ENCODE measurements at places on chromosomes 6 and 20.

DNA sequence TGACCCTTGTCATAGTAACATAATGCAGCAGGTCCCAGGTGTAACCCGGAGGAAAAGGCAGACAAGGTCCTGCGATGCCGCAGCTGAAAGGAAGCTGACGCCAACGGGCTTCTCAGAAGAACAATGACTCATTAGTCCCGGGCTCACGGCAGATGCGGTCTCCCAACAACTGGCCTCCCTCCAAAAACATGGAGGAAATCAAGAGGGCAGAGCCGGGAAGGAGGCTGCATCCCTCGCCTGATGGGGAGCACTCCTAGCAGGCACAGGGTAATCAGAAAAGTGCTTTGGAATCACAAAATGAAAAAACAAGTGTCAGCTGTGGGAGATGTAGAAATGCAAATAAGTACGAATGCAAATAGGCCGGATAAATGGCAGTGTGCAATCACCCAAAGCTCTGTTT lies 165.2 kb upstream of the AGPAT4 start:
- no peak for DNase-seq

GRCh38 chr6:144485531-144485930 lies 200.4 kb downstream of the UTRN start:
- no peak for DNase-seq

GRCh38 chr20:35839904-35840303 lies 68.1 kb downstream of the PHF20 start:
- DNase-seq: no peak

DNA sequence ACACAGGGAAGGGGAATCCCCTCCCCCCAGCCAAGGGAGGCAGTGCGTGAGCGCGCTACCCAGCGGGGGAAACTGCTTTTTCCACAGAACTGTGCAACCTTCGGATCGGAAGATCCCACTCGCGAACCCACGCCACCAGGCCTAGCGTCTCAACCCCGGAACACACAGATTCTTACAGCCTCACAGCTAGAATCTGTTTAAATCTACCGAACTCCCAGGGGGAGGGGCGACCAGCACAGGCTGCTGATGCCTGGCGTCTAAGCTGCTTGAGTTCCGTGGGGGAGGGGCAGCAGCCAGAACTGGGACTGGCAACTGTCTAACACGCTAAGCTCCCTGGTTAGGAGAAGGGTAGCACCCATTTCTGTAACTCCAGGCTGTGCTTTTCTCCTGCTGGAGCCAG lies 217.3 kb upstream of the TENT5A start:
- DNase-seq: no peak

- no peak for DNase-seq
Measured at GRCh38 chr20:24917797-24918578, 31.1 kb upstream of the CST7 start.

DNA sequence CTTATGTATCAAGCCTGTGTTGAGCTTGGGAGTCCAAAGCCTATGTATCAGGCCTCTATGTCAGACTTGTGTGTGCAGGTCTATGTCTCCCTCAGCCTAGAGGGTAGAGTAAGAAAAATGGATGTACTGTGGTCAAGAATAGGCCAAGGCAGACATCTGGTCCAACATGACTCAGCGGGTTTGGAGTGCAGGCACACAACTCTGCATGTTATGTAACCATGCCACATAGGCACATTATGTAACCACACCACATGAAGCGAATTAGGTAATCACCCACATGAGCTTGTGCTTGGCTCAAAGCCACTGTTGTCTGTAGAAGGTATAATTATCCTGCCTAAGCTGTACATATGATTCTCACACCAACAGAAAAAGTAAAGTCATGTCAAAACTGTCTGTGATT lies 1190.5 kb upstream of the EYS start:
- no peak for DNase-seq

DNA sequence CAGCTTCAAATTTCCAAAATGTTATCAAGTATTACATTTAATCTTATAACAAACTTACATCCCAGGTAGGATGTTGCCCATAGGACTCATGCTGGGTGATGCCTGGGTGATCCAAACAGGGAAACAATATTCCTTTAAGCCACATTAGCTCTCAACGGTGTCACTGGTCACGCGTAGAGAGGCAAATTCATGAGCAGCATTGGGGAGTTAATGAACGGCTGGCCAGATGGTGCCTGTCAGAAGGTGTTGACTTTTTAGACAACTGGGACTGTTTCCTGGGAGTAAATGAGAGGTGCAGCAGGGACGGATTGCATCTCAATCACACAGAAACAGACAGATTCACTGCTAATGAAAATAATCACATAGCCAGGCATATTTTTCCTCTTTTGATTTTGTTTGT lies 83.3 kb upstream of the ID4 start:
- no peak for DNase-seq

GRCh38 chr6:169627736-169628607 lies 73.9 kb downstream of the WDR27 start:
- DNase-seq: no peak

DNA sequence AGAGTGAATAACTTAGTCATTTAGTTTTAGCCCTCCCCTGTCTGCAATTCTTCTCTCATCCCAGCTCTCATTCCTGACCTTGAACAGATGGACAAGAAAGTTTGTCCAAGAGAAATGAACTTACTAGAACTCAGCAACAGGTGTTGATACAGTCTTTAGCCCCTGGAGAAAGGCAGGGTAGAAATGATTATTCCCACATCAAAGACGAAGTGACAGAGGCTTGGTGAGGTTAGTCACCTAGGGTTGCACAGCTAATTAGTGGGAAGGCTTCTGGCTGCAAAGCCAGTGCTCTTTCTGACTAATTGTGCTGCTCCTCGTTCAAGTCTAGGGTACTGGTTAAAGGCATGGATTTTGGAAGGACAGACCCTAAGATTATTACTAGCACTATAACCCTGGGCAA lies 4.5 kb downstream of the ZDHHC14 start:
- DNase-seq: no peak

GRCh38 chr6:117345292-117345610 lies 79.9 kb downstream of the VGLL2 start:
- no peak for DNase-seq

DNA sequence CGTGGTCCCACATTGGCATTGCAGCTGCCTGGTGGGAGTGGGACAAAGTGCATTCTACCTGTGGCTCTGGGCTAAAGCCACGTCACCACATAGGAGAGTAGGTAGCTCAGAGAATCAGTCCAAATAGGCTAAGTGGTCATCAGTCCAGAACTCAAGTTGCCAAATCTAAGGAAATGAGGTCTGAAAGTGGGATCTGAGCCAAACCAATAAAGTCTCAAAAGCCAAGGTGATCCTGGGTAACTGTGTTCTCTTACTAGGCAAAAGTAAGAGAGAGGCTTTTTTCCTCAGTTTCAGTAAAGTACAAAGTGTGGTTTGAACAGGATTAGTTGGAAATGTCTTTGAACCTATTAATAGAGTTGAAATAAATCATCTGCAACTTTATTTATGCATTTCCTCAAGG lies 68.6 kb upstream of the CNKSR3 start:
- DNase-seq: no peak

DNA sequence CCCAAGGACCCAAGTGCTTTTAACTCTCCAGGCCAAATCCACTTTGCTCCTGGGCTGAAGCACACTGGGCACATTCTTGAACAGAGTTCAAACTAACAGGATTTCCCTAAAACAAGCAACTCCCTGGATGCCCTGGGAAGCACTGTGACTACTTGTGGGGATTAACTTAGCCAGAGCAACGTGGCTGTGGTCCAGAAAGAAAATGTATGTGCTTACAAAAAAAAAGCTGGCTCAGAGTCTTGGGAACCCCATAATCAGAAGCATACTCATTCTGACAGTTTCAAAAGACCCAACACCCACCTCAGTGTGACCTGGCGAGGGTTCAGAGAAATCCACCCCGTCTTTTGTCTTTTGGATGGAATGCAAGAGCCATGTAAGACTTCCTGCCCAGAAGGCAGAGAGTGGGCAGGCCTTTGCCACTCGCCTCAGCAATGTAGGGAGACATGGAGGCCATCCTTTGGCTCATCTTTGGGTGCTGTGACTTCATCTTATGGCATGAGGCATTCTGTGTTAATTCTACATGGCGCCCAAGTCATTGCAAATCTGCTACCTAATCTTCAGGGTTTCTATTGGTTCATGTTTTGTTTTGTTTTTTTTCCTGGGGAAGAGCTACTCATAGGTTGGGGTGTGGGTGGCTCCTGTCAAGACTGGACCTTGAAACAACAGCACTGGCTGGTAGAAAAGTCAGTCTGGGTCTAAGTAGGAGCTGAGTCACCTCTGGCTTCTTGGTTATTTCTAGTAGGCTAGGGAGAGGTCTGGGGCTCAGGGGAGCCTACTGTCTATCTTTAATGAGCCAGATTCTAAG lies 248.6 kb upstream of the SUPT3H start:
- no peak for DNase-seq

DNA sequence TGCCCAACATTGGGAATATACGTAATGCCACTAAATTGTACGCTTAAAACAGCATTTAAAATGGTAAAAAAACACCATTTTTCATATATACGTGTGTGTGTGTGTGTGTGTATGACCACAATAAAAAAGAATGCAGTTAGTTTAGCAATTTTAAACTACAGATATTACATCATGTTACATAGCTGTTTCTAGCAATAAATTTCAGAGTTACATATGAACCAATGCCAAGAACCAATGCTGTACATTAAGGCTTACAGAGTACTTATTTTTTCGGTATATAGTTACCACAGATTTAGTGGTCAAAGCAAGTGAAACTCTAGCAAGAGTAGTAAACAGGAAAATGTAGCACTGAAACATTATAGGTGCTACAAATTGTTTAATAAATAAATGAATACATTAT lies 119.3 kb downstream of the PDE10A start:
- no peak for DNase-seq

Data from activated CD4-positive, CD25-positive, alpha-beta regulatory T cell (primary cell).